CD8-positive, alpha-beta memory T cell (primary cell): ENCODE measurements at places on chromosomes 2 and 18. TPM values are rescaled to one million over a fixed set of nuclear protein-coding genes. Genes with fewer than 3 reads are reported as not detected.

DNA sequence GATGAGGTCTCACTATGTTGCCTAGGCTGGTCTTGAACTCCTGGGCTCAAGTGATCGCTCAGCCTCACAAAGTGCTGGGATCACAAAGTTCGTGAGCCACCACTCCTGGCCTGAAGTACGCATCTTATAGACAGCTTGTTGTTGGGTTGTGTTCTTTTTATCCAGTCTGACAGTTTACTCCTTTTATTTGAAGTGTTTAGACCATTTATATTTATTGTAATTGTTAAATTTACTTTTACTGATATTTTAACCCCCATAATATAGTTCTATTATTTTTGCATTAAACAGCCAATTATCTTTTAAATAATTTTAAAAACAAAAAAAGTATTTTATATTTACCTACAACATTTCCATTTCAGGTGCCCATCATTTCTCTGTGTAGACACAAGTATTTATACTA is 303.0 kb upstream of the HDAC4 start:
- peaks cover 9% of the 10 kb centered on the region for H3K27me3 ChIP-seq
- no peaks in the 10 kb centered on the region for H3K4me1 ChIP-seq

DNA sequence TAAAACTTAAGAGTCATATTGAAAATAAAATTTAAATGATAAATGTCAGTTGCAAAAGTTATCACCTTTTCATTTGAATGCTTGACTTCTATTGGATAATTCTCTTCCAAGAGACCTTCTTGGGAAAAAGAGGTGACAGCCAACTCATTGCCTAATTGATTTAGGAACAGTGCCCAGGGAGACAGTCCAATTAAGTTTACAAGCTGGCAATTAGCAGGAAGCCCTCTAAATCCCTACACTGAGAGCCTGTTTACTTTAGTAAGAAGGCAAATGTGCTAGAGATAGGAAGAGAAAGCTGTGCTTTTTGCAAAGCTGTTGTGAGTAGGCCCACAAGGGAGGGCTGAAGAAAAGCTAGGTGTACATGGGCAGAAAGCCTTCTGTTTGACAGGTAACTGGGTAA is 189.1 kb downstream of the WDPCP start:
- no peak for DNase-seq
- no peaks in the 10 kb centered on the region for H3K27me3 ChIP-seq
- no peaks in the 10 kb centered on the region for H3K36me3 ChIP-seq

DNA sequence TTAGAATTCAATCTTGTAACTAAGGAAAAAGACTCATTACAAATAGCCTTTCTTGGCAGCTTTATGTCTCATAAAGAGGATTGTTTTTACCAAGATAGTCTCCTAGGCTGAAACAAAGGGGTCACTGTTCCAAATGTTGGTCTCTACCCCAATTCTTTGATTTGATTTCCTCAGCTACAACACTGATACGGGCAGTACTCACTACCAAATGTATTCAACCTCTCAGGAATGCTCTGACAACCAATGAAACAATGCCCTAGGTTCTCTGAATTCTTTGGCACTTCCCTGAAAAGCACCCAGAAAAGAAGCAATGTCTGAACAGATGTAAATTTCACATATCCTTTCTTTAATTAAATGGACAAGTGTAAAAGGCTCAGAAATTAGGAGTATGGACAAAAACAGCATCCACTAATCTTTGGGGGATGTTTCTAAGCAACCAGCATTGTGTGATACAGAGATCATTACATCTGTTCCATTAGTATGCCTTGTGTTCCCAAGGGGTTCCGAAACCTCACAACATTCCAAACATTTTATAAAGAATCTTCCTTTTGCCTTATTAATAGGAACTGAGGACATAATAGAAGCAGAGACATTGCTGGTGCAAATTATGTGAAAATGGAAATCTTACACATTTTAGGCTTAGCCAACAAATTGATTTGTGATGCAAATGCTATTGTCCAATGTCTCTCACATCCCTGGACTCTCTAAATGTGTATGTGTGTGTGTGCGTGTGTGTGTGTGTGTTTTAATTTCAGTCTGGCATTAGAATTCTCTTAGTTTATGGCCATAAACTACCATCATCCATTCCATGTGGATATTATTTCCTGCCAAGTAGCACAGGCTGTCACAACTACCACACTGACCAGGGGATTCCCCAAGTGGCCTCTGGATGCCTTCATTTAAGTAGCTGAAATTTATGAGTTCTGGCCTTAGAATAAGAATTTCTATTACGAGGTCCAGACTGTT is 276.0 kb downstream of the MTX2 start:
- no peak overlapping the region for H3K4me3 ChIP-seq
- no peaks in the 10 kb centered on the region for H3K36me3 ChIP-seq
- peaks cover 6% of the 10 kb centered on the region for H3K27me3 ChIP-seq
- no peak overlapping the region for H3K27ac ChIP-seq

DNA sequence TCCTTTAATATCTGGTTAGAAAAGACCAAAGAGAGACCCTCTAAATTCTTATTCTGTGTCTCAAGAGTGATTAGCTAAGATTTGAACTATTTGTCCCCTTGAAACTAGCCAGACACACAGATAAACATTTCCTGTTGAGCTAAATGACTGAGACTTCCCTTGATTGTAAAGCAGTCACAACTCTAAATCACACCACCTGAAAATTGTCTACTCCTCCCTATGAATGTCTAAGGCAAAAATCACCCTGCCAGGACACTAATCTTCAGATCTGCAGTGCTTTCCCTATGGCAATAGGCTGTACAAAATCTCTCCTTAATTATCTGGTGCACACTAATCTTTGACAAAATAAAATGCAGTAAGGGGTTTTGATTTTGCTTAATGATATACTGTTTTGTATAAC is 200.5 kb upstream of the GULP1 start:
- H3K27ac ChIP-seq = no peak overlapping the region
- no peaks in the 10 kb centered on the region for H3K27me3 ChIP-seq
- H3K36me3 ChIP-seq = no peaks in the 10 kb centered on the region
- H3K4me3 ChIP-seq = no peak overlapping the region
- H3K4me1 ChIP-seq = no peaks in the 10 kb centered on the region

GRCh38 chr2:6951046-6951445 is 33.8 kb downstream of the RNF144A start:
- no peak overlapping the region for H3K27ac ChIP-seq
- H3K27me3 ChIP-seq = no peaks in the 10 kb centered on the region
- H3K36me3 ChIP-seq = no peaks in the 10 kb centered on the region
- H3K4me1 ChIP-seq = peaks cover under 1% of the 10 kb centered on the region
- H3K4me3 ChIP-seq = no peak overlapping the region
- no peak for DNase-seq

Gene DLGAP1
- 0.07 TPM for total RNA-seq

DNA sequence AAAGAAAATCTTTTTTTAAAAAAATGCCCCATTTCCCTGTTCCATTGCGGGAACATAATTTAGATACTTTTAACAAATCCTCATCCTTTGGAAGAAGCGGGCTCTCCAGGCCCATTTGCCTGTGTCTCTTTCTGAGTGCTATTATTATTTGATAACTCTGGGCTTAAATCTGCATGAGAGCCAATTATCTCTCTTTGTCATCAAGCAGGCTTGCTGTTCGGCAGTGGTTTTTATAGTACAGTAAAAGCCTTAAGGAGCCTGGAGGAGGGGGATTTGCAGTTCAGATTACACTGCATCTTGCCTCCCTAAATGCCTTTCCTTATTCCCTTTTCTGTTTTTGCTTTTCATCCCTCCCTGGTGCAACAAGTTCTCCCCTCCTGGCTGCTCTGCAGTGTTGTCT is 50.6 kb downstream of the CELF4 start:
- no peak overlapping the region for H3K27ac ChIP-seq
- no peaks in the 10 kb centered on the region for H3K4me1 ChIP-seq
- no peak for DNase-seq
- H3K36me3 ChIP-seq = no peaks in the 10 kb centered on the region
- no peak overlapping the region for H3K4me3 ChIP-seq

GRCh38 chr18:26255695-26256622 is 29.7 kb downstream of the TAF4B start:
- H3K27ac ChIP-seq = no peak overlapping the region
- H3K4me3 ChIP-seq = no peak overlapping the region
- no peak for DNase-seq
- no peaks in the 10 kb centered on the region for H3K4me1 ChIP-seq
- H3K27me3 ChIP-seq = no peaks in the 10 kb centered on the region

Gene HSPE1
- total RNA-seq = 476 TPM
